Regular cardiac myocyte (primary cell): ENCODE measurements at places on chromosomes 6 and 20. TPM values are rescaled to one million over a fixed set of nuclear protein-coding genes. Genes with fewer than 3 reads are reported as not detected.

Gene IL17F
- total RNA-seq = not detected in 2 replicates

Gene ZBP1
- total RNA-seq = not detected in 2 replicates

Gene BRPF3
- total RNA-seq = 9.0 and 11.8 TPM in 2 replicates

Gene PARD6B
- total RNA-seq = 0.96 and 1.7 TPM in 2 replicates

Gene FABP7
- not detected in 2 replicates for total RNA-seq

Gene FERMT1
- total RNA-seq = 3.4 and 6.3 TPM in 2 replicates

Gene CRISP3
- total RNA-seq = not detected in 2 replicates

Gene ASF1A
- total RNA-seq = 11.8 and 15.9 TPM in 2 replicates

Gene SAMD10
- 0.38 and 0.56 TPM in 2 replicates for total RNA-seq

Gene OR2J3
- total RNA-seq = not detected in 2 replicates

Gene PXDC1
- 50.8 and 82.9 TPM in 2 replicates for total RNA-seq

Gene MYT1
- not detected in 2 replicates for total RNA-seq

Gene NKX2-4
- total RNA-seq = not detected in 2 replicates

Gene BEND3
- total RNA-seq = 1.4 and 2.5 TPM in 2 replicates

Gene KCNK15
- 0.19 and 4.8 TPM in 2 replicates for total RNA-seq

Gene KIF13A
- 56.2 and 73.9 TPM in 2 replicates for total RNA-seq

Gene IMPG1
- not detected in 2 replicates for total RNA-seq

Gene FIG4
- total RNA-seq = 19.0 and 23.7 TPM in 2 replicates

Gene PRL
- total RNA-seq = not detected in 2 replicates

Gene PLCB1
- 21.7 and 23.4 TPM in 2 replicates for total RNA-seq

Gene CST9
- total RNA-seq = not detected in 2 replicates

Gene R3HDML
- not detected in 2 replicates for total RNA-seq

Gene HLA-DQA1
- not detected in 2 replicates for total RNA-seq
